ENCODE measurements at places on chromosomes 16 and 17. TPM values are rescaled to one million over a fixed set of nuclear protein-coding genes. Genes with fewer than 3 reads are reported as not detected.

The ZP2 gene
- total RNA-seq = not detected

The ZCCHC14 gene
- 9.0 TPM for total RNA-seq

The CCL5 gene
- total RNA-seq = not detected

The MYOCD gene
- 1.2 TPM for total RNA-seq

The SKAP1 gene
- not detected for total RNA-seq

The KLHL10 gene
- total RNA-seq = 0.12 TPM

Measured in smooth muscle cell of the coronary artery (primary cell).